Stimulated activated CD4-positive, alpha-beta T cell treated with anti-CD3 and anti-CD28 coated beads, Interleukin-1b, Interleukin-23, amount 100 ng/mL, for 24 hours (primary cell): ENCODE measurements at places on chromosomes 16 and 17.

DNA sequence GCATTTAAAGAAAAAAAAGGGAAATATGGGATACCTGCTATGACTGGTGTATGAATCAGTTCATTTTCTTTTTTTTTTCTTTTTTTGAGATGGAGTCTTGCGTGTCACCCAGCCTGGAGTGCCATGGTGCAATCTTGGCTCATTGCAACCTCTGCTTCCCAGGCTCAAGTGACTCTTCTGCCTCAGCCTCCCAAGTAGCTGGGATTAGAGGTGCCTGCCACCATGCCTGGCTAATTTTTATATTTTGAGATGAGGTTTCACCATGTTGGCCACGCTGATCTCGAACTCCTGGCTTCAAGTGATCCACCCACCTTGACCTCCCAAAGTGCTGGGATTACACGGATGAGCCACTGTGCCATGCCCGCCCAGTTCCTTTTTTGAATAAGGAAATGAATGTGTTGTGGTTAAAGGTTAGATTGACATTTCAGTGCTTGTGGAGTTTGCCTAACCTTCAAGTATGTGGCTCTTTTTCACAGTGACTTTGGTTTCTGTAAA, 7.7 kb downstream of the HAPSTR1 start:
- DNase-seq = no peak

GRCh38 chr16:85281181-85281580, 168.9 kb upstream of the CIBAR2 start:
- no peak for DNase-seq

- no peak for DNase-seq
These were observed 13.3 kb upstream of the SDK2 start for GRCh38 chr17:73657473-73658116.

GRCh38 chr17:73163043-73163442, 1.8 kb upstream of the SSTR2 start:
- no peak for DNase-seq

DNA sequence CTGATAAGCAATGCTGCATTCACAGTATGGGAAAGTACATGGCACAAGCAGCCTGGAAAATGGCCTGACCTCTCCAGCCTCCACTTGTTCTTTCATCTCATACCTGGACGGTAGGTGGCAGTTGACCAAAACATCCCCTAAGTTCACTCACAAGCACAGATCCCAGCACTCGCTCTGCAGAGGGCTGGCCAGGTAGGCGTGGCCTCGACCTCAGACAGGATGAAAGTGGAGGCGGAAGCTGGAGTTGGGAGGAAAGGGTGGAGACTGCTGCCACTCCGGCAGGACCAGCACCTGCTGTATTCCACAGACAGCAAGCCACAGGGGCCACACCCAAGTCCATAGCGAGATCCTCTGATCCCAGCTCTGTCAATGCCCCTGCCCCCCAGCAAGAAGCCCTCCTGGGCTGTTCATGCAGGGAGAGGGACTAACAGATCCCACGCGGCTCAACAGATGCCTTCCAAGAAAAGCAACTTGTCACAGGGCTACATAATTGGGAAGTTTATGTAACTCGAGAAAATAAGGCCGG, 31.3 kb downstream of the ZCCHC14 start:
- no peak for DNase-seq

DNA sequence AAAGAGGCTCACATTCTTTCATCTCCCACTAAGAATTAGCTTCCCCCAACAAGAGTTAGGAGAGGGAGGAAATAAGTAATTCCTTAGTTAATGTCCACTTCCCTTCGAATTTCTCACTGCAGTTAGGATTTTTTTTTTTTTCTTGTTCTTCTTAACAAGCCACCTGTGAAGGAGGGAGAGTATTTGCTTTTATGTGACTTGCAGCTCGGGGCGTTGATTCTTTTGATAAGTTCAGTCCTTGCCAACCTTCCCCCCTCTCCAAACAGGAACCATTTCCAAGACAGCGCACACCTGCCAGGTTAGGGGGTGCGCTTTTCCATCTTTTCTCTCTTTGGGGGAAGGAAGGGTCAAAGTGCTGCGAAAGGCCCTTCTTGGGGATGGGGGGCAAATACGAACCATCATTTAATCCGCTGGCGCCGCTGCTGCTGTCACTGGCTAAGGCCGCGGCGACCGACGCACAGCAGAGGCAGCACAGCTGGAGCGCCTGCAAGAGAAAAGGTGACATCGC, 758 bp downstream of the ADAMTS18 start:
- DNase-seq = no peak

GRCh38 chr16:12201216-12201615, 224.7 kb downstream of the SNX29 start:
- no peak for DNase-seq

DNA sequence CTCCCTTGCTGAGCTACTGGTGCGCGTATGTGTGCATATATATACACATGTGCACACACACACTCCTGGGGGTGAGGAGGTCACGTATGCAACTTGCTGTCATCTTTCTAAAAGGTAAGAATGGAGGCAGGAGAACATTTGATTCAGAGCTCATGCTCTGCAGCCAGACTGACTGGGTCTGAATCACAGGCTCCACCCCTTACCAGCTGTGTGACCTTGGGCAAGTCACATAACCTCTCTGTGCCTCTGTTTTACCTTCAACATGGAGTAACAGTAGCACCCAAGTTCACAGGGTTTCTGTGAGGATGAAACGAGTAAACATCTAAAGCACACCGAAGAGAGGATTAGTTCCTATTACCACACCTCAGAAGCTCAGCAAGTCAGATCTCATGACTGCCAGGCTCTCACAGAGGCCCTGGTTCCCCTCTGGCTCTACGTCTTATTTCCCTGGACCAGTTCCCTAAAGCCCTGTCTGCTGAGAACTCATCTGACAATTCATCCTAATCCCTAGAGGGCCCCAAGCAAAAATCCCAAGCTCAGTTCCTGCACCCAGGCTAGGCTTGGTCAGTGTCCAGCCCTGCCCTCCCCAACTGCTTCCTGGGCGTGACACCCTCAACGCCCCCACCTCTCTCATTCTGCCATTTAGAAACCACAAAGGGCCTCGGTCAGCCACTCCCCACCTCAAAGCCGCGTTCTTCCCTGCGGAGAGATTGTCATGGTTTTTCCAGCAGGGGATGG, 28.7 kb downstream of the ABR start:
- no peak for DNase-seq

GRCh38 chr16:47917118-47917517, 238.7 kb downstream of the ABCC12 start:
- DNase-seq = no peak

DNA sequence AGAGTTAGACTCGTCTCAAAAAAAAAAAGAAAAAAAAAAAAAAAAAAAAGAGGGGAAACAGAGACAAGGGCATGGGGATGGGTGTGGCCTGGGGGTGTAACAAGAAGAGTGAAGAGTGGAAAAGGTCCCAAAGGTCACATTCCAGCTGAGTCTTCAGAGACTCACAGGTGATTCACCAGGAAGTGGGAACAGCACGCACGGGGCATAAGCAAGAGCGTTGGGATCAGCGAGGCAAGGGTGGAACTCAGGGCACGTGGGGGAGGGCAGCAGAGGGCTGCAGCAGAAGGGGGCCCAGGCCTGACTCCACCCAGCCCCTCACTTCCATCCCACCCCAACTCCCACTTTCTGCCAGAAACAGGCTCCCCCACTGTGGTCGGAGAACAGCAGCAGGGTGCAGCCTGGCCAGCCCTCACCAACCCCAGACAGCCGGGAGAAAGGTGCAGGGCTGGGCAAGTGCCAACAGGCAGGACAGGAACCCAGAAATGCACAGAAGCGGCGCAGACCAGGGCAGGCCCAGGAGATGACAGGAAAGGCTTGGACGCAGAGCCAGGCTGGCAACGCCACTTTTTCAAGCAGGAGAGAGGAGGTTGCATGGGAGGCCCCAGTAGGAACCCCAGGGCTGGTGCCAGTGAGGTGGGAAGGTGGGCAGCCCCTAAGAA, 3.3 kb downstream of the MEAK7 start:
- DNase-seq = no peak

- no peak for DNase-seq
These were observed 3.4 kb downstream of the SPNS1 start for GRCh38 chr16:28977703-28978662.

GRCh38 chr16:47592232-47592631, 131.1 kb downstream of the PHKB start:
- no peak for DNase-seq

- DNase-seq = no peak
These were observed 21.2 kb downstream of the IGFBP4 start for GRCh38 chr17:40464392-40464855.

GRCh38 chr17:63474174-63474573, 2.7 kb upstream of the ACE start:
- no peak for DNase-seq

GRCh38 chr17:58330997-58331814, 2.6 kb upstream of the TSPOAP1 start:
- DNase-seq = no peak

- no peak for DNase-seq
These were observed 809 bp downstream of the PIRT start for GRCh38 chr17:10836966-10837590.

GRCh38 chr16:35749253-35750141, 2290.1 kb downstream of the TP53TG3F start:
- no peak for DNase-seq

DNA sequence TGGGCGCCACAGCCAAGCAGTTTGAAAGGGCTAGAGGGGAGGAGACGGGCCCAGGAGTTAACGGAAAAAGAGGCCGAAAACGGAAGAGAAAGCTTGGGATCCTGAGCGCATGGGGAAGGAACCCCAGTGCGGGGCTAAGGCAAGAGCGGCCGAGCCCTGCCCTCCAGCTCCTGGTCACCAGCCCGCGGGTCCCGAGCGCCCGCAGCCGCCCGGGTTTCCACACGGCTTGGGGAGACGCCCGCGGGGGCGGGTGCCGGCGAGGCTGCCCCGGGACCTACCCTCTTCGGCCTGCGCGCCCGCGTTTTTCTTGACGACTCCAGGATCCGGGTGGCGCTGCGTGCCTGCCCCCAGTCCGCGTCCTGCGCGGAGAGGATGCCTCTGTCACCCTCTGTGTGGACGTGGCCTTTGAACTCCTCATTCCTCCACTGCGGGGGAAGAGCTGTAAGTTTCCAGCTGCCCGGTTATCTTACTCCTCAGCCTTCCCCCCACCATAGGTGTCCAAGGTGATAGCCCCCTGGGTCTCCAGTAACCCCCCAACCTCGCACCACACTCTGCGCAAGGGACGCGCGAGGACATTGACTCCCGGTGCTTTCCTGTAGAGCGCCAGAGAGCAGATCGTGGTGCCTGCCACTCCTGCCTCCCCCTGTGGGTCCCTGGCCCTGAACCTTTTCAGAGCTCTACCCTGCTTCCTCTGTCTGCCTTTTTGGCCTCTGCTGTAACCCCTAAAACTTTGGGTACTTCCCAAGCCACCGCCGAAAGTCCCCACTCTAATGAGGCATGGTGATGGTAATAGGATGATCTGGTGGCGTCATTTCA, 1.7 kb upstream of the CDH11 start:
- no peak for DNase-seq

DNA sequence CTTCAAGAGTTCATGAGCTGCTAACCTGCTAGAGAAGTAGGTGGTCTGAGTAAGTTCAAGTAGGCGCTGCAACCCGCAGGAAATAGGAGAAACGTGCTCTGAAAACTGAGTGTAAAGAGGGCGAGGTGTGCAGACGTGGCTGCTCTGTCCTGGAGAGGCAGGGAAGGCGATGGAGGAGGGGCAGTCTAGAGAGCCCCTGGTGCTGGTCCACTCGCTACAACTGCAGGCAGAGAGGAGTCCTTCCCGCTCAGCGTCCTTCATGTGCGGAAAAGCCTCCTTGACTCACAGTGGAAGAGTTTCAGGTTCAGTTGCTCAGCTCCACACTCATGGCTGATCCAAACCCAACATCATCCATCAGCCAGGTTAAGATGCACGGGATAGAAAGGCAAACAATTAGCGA, 12.1 kb downstream of the ABCA3 start:
- no peak for DNase-seq

- DNase-seq = no peak
These were observed 17.4 kb downstream of the COL1A1 start for GRCh38 chr17:50184064-50184463.

DNA sequence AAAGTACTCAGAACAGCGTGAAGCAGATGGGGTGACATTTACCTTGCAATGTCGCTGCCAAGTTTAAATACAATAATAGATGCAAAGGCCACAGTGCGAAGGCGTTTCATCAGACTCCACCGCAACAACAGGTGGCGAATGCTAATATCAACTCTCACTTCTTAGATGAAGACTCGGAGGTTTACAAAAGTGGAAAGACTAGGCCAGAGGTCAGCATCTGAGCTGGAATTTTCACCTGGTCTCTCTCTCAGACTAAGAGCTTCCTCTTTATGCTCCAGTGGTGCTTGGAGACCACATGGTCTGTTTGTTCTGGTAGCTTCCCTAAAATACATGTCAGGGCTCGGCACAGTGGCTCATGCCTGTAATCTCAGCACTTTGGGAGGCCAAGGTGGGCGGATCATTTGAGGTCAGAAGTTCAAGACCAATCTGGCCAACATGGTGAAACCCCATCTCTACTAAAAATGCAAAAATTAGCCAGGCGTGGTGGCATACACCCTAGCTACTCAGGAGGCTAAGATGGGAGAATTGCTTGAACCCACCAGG, 169.1 kb downstream of the XYLT1 start:
- no peak for DNase-seq

GRCh38 chr16:55045756-55046460, 115.2 kb downstream of the IRX5 start:
- no peak for DNase-seq

DNA sequence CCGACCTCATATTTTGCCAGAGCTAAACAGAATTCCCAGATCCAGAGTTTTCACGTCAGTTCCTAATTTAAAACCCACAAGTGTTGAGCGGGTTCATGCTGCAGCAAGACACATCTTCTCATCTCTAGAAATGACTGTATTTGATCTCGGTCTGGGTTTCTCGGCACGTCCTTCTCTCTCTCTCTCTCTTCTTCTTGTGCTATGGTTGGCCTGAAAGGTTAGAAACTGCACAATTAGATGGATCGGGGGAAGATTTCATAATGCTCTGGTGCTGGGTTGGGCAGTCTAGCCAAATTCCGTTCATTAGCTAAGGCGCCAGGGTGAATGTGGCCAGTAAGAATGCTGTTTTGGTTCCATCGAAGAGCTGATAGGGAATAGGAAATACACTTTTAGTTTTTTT, 158.9 kb upstream of the NOG start:
- no peak for DNase-seq

GRCh38 chr17:57138956-57139576, 54.0 kb downstream of the AKAP1 start:
- DNase-seq = no peak

GRCh38 chr17:15334266-15334665, 7.1 kb downstream of the TEKT3 start:
- DNase-seq = no peak

DNA sequence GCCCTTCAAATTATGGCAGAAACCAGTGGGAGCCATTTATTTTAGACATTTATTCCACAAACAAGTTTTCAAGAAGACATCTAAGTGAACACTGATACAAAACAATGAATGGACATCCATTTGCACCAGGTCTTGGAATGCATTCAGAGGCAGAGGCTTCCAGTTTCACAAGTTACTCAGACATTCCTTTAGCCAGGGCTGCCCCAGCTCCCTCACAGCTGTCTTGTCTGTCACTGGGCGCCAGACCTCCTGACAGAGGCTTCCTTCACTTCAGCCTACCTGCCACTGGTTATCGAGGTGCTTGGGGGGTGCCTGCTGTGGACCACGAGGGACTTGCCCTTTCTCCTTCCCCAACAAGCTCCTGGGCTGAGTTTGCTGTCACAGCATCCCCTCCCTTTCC, 19.2 kb downstream of the AQP8 start:
- DNase-seq = no peak

- no peak for DNase-seq
These were observed 181.6 kb upstream of the CACNG3 start for GRCh38 chr16:24074574-24074973.
